ENCODE measurements at places on chromosomes 16 and 17.

DNA sequence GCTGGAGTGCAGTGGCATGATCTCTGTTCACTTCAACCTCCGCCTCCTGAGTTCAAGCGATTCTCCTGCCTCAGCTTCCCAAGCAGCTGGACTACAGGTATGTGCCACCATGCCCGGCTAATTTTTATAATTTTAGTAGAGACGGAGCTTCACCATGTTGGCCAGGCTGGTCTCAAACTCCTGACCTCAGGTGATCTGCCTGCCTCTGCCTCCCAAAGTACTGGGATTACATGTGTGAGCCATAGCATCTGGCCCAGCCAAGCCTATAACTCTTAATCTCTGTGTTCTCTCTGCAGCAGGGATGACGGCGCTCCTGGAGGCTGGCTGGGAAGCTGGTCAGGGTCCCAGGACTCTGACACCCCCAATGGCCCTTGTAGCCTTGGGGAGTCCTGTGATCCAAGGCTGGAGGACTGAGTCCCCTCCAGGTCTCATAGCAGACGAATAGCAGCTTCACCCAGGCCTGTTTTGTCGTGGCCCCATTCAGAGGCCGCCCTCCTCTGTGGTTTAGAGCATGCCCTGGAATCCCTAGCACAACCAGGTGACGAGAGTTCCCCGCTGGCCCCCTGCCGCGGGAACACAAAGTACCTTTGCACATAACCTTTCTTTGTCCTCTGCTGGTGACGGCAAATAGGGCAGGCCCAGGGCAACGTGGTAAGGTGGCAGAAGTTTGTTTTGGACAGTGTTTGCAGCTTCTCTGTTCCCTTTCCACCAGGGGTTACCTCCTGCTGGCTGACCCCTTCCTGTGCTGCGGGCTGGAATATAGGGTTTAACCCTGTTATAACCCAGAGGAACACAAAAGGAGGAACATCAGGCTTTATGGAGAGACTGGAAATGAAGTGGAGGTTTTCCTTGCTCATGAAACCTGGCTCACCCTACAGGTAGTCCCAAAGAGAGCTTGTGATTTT is 43.0 kb upstream of the TOB1 start:
- DNase-seq: no peak

DNA sequence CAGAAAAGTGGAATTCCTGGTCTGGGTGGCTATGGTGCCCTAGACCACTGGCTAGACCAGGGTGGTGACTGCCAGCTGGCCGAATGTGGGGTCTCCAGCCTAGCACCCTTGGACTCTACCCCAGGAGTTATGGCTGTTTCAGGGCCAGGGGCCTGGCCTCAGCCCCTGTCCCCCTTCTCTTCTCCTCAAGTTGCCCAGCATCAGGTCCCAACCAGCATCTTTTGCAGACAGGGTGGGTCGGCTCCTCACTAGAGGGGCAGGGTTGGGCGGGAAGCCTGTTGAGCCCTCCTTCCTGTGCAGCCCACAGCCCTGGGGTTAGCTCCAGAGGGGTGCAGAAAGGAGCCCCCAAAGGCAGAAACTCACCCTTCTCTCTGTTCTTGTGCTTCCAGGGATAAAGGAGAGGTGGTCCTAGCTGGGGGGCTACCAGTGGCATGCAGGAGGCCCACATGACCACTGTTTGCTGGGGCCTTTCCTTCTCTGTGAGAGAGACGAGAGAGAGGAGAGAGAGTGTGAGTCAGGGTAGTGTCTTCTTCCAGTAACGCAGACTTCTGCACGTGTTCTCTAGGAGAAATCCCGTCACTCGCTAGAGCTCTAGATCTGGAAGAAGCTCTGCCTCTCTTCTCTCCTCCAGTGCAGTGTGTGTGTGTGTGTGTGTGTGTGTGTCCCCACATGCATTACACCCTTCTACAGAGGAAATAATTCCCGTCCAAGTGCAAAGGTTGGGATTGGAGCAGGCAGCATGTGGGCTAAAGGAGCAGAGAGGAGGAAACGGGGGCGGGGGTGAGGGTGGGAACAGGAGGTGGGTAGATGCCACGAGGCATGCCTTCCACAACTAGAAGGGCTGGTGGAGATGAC is 209.4 kb downstream of the SEC14L1 start:
- DNase-seq: peak; percentile 64

GRCh38 chr16:53958341-53958880 is 254.5 kb downstream of the FTO start:
- DNase-seq: no peak

GRCh38 chr16:12377497-12377896 is 401.0 kb downstream of the SNX29 start:
- no peak for DNase-seq

- DNase-seq: peak; percentile 73
These were observed 822 bp upstream of the ZSCAN10 start for GRCh38 chr16:3099732-3100499.

GRCh38 chr17:34633351-34633750 is 54.0 kb downstream of the TMEM132E start:
- no peak for DNase-seq

DNA sequence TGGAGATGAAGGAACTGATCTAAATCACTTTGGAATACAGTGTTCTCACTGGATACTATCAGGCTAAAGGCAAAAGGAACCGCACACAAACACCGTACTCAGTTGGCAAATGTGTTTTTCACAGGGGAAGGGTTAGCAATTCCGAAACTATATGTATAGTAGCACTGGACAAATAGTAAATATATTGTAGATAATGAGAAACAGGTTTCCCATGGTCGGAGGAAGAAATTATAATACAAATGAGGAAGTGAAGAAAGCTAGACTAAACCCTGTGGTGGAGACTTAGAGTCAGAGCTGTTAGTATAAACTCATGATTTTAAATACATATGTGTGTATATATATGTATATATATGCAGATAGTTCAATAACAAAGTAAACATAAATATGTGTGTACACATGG is 414.1 kb upstream of the SALL1 start:
- no peak for DNase-seq

- DNase-seq: no peak
These were observed 9.7 kb downstream of the PECAM1 start for GRCh38 chr17:64380985-64381384.

Measured in fibroblast of skin of left quadriceps (primary cell).